Ovary (tissue), 10 donors: ENCODE measurements at places on chromosomes 13 and 19.

GRCh38 chr19:1483131-1483978 is 4.3 kb upstream of the C19orf25 start:
- no peak for DNase-seq

DNA sequence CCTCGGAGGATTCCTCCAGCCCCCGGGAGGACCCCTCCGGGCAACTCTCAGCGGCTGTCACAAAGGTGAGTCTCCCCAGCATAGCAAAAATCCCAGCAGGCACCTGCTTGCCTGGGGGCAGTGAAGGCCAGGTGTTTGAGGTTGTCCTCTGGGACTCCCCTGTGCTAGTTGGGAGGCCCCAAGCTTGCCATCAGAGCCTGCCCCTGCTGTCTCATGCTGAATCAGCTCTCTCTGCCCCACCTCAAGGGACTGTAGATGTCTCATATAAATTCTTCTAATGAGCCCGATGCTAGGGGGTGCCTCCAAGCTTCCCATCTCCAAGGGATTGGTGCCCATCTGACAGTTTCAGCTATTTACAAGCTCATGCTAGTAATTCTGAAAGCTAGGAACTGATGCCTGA is 53.6 kb downstream of the NWD1 start:
- DNase-seq, result no peak

- peak; percentile 38 for DNase-seq
These were observed 2.8 kb upstream of the TNNI3 start for GRCh38 chr19:55160128-55160985.

GRCh38 chr13:95660981-95661581 is 15.9 kb upstream of the DNAJC3 start:
- no peak for DNase-seq

DNA sequence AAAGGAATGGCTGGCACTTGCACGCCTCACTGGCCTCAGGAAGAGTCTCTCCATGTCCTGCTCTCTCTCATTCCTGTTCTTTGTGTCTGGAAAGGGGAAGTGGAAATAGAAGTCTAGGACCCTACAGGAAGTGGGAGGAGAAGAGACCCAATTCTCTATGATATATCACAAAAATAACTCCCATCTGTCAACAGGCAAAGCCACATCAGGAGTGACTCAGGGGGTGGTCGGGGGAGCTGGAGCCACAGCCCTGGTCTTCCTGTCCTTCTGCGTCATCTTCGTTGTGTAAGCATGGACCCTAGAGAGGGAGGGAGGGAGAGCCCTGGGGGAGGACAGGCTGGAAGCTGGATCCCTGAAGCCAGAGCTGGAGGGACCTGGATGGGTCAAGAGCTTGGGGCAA is 3.0 kb downstream of the SIGLEC9 start:
- DNase-seq, result no peak
